ENCODE measurements at places on chromosomes 12 and 14.

- peak; percentile 75 for DNase-seq
These were observed 92.1 kb downstream of the NINJ2 start for GRCh38 chr12:570921-571794.

GRCh38 chr14:96162265-96162664 is 42.4 kb upstream of the BDKRB2 start:
- no peak for DNase-seq

- DNase-seq = no peak
These were observed 30.9 kb upstream of the SYNDIG1L start for GRCh38 chr14:74456684-74457564.

- no peak for DNase-seq
These were observed 121.4 kb upstream of the PLEKHA5 start for GRCh38 chr12:19008102-19008501.

- DNase-seq = no peak
These were observed 610.7 kb upstream of the TMEM132C start for GRCh38 chr12:127656266-127656665.

Measured in left hindlimb (tissue), 1 donor.